ENCODE measurements at places on chromosomes 1 and 21.

DNA sequence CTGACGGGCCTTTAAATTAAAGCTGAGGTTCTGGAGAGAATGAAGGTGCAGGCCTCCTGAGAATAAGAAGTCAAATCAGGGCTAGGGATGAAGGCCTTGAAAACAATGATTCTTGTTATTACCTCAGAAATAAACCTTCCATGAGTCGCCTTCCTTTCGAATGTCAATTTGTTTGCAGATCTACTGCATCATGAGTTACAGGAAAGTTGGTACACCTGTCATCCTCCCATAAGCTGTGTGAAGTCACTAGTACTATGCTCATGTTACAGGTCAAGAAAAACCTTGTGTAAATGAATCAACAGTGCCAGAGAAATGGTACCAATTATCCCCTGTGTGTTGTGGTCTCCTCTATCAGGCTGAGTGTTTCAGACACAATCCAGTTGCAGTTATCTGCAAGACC lies 281.2 kb upstream of the PLXNA2 start:
- no peak for DNase-seq

DNA sequence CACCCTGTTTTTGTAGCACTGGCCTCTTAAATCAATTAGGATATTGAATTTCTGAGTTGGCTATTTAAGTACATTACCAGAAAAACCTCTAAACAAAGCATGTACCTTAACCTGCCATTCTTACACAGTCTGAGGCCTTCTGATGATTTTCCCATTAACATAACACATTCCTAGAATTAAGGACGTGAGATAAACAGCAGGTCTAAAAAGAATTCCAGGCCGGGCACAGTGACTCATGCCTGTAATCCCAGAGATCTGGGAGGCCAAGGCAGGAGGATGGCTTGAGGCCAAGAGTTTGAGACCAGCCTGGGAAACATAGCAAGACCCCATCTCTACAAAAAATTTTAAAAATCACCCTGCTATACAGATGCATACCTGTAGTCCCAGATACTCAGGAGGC lies 18.0 kb upstream of the LRRC8D start:
- no peak for DNase-seq

DNA sequence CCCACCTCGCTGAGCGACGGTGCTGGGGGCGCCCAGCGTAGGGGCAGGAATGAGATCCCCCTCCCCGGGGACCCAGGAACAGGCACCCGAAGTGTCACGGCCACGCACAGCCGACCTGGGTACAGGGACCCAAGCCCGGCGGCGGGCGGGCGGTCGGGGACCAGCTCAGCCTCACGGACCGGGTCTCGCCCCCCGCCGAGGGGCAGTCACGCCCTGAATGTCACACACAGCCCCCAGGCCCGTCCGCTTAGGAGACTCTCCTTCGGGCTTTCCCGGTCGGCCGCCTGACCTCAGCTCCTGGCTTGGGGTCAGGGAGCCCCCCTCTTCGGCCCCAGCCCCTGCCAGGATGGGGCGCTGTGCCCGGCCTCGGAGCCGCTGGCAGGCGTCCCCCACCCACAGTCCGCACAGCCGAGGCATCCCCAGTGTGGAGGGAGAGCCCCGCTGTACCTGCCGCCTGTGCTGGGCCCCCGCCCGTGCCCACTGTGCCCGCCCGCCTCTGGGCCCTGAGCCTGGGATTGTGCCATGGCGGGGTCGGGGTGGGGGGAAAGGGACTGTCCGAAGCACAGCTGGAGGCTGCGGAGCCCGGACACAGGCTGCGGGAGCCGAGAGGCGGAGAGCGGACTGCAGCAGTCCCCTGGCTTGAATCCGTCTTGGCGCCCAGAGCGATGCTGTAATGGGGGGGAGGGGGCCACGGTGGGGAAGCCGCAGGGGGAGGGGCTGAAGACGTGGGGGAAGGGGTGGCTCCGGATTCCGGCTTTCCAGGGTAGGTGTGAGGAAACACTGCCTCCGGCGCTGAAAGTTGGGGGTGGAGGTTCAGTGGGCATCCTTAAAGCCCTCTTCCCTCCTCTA lies 627 bp upstream of the DLGAP3 start:
- DNase-seq: no peak

GRCh38 chr21:34640858-34641257 lies 25.9 kb upstream of the RCAN1 start:
- DNase-seq: no peak

DNA sequence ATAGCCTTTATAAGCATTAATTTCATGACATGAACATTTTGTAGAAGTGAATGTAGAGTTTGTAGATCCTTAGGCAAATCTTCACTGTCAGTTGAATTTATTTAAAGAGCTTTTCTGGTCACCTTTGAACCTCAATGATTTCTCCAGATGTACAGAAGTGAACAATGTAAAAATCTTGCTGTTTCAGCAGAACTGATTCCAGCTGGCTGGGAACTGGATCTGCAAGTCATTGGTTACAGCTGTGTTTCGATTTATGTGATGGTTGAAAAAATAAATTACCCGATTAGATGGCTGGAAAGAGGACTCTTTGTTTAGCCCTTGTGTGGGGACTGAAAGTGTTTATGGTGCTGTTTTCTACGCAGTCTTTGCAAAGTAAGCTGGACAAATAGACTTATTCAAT lies 849.8 kb downstream of the USP25 start:
- peak; percentile 88 for DNase-seq

GRCh38 chr21:44418108-44418875 lies 37.0 kb upstream of the LRRC3 start:
- no peak for DNase-seq

GRCh38 chr1:167601442-167602383 lies 28.3 kb upstream of the RCSD1 start:
- DNase-seq: peak; percentile 63

- DNase-seq: no peak
Measured at GRCh38 chr1:23394181-23394580, 24.5 kb upstream of the ZNF436 start.

DNA sequence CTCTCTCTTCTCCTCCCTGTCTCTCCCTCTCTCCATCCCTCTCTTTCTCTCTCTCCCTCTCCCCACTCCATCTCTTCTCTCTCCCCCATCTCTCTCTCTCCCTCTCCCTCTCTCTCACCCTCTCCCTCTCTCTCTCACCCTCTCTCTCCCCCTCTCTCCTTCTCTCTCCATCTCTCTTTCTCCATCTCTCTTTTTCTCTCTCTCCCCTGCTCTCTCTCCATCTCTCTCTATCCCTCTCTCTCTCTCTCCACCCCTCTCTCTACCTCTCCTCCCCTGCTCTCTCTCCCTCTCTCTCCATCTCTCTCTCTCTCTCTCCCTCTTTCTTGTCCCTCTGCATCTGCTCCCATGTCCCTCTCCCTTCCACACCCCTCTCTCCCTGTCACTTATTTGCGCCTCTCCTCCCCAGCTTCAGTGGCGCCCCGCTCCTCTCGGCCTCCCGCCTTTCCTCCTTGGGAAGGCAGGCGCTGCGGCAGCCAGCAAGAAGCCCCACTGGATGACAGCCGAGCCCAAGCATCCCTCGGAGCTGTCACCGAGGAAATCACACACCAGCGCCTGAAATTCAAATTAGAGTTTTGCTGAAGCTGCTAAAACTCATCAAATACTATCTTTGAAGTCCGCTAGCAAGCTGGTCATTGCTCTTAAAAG lies 15.3 kb upstream of the EPHA8 start:
- no peak for DNase-seq

- DNase-seq: no peak
Measured at GRCh38 chr1:241269116-241269515, 87.9 kb downstream of the RGS7 start.

GRCh38 chr1:93083979-93084378 lies 4.9 kb downstream of the MTF2 start:
- no peak for DNase-seq

GRCh38 chr1:184069675-184070074 lies 18.1 kb downstream of the TSEN15 start:
- no peak for DNase-seq

DNA sequence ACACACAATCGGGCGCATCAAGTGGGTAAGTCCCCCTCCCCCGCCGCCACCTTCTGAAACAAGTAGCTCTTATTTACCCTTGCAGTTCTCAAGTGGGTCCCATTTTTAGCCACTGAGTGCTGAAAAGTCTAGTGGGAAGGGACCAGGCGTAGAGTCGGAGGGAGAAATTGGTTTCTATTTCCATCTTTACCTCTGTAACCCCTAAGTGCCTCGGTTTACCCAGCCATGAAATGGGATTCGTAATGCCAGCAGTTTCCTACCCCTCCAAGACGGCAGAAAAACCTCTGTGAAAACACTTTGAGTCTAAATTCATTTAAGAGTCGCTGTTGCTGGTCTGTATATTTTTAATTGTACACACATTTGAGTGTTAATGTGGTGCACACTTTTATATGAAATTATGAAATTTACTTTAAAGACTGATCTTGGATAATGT lies 928 bp downstream of the TLCD4 start:
- DNase-seq: no peak

GRCh38 chr1:204829133-204829825 lies 41.4 kb upstream of the NFASC start:
- no peak for DNase-seq

DNA sequence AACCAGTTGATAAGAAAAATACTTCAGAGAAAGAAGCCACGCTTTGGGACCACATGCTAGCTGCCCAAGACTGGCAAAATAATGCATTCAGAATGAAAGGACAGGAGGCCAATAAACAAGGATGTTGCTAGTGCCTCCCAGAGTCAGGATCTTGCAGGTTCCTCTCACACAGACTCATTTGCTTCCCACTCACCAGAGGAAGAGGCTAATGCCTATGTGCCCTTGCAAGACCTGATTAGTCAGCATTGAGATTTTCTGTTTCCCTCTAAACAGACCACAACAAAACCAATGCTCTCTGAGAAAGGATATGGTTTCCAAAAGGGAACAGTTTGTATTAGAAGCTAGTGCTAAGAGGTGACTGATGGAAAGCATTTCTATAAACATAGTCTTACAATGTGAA lies 85.7 kb downstream of the NRDC start:
- DNase-seq: no peak

- DNase-seq: no peak
Measured at GRCh38 chr1:179814546-179814838, 63.1 kb downstream of the TOR1AIP2 start.

- no peak for DNase-seq
Measured at GRCh38 chr1:54754045-54754444, 10.3 kb downstream of the PARS2 start.

GRCh38 chr1:101044259-101044658 lies 18.7 kb upstream of the DPH5 start:
- no peak for DNase-seq

DNA sequence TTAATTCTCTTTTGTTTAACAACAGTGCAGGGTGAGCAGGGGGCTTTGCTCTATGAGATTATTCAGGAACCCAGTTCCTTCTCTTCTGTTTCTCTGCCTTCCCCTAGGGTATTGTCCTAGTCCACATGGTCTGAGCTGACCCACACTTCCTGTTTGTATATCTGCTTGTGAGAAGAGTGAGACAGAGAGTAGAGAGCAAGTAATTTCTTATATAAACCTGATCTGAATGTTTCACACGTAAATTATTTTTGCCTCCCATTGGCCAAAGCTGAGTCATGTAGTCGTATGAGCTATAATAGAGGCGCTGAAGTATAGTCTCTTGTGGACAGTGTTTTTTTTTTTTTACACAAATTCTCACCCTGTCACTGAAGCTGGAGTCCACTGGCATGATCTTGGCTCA lies 134.2 kb upstream of the SERTAD4 start:
- DNase-seq: no peak

DNA sequence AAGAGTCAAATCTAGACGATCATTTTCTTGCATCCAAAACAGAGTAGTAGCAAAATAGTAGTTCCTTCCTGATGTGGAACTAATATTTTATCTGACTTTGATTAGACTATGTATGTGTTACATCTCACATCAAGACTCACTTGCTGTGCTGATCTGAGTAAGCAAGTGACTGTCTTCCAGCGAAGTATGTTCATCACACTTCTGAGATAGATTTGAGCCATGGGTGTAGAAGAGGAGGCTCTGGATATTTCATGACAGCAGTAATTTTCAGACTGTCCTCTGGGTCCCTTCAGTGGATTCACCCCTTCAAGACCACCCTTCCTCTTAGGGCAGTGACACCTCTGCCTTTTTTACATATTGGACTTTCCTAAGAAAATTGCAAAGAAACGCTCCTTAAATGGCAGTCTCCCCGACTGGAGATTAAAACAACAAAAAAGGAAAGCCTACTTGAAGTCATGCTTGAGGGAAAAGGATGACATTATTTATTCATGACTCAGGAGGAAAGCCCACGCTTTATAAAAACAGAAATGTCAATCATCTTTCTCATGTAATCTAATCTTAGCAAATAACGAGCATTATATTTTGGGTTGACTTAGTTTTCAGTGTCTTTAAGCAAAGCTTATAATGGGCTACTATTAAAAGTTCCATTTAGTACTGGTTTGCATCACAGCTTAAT lies 22.8 kb downstream of the ATP1B1 start:
- no peak for DNase-seq

- DNase-seq: no peak
Measured at GRCh38 chr1:12580054-12580887, 37.7 kb downstream of the DHRS3 start.

DNA sequence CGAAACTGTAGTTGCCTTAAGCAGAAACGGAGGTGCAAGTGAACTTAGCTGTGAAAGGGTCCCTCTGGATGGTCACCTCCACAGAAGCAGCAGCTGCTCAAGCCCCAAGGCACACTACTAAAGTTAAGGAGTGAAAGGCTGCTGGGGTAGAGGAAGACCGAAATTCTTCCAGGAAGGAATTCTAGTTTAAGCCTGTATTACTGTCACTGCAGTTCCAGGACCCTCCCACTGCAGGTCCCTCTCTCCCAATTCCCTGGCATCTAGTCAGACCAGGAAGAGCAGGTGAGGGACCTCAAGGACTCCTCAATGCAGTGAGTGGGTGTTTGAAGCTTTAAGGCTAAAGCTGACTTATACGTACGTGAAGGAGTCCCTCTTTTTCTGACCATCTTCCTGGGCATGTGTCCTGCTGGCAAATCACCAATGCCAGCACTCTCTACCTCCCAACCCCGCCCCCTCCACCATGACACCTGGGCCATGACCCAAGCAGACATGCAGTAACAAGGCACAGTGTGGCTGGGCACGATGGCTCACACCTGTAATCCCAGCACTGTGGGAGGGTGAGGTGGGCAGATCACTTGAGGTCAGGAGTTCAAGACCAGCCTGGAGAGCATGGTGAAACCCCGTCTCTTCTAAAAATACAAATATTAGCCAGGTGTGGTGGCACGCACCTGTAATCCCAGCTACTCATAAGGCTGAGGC lies 57.2 kb downstream of the TGFBR3 start:
- no peak for DNase-seq
